ENCODE measurements at places on chromosomes 16 and 17.

- DNase-seq = no peak
These were observed 22.6 kb downstream of the TTYH2 start for GRCh38 chr17:74235911-74236371.

DNA sequence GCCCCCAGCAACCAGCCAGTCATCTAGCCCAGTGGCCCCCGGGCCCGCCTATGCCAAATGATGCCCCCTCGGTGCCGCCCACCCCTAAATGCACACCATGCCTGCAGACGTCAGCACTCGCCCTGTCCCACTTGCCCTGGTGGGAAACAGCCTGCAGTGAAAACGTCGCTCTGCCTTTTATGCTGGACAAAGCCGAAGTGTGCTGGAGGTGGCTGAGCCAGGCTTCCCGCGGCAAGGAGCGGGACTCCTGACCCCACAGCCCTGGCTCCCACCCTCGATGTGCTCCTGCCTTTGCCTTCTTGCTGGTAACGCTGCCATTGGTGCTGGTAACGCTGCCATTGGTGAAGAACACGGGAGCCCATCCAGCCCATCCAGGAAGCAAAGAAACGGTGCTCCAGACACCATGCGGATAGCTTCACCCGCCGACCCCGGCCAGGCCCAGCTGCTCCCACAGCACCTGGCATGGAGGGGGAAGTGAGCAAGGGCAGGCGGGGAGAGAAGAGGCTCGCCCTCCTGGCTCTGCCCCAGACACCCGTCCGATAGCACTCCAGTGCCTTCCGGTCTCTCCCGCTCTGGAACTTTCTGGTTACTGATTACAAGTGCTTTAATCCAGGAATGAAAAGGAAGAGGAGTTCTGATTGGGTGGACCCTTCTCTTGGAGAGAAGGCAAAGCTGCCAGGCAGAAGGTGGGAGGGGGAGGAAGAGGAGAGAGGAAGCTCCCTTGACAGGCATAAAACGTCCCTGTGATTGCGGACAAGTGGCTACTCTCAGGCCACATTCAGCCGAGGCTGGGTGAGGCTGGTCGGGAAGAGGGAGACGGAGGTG is 4.0 kb upstream of the BAIAP2 start:
- DNase-seq = no peak

- DNase-seq = no peak
These were observed 1.5 kb upstream of the HPR start for GRCh38 chr16:72061564-72061963.

- no peak for DNase-seq
These were observed 99.4 kb upstream of the CACNG3 start for GRCh38 chr16:24156777-24157176.

- DNase-seq = no peak
These were observed 637 bp upstream of the CLN3 start for GRCh38 chr16:28492511-28492910.

DNA sequence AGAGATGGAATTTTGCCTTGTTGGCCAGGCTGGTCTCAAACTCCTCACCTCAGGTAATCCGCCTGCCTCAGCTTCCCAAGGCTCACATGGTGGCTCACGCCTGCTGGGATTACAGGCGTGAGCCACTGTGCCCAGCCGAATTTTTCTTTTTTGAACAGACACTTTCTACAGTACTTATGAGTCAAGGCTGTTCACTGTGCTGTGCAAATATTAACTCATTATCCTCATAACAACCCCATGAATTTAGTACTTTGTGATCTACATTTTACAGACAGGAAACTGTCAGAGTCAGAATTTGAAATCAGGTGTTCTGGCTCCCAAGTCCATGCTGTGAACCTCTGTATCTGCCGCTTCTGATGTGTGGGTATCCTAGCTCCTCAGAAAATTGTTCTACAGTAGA is 25.7 kb upstream of the RASL10B start:
- DNase-seq = no peak

GRCh38 chr17:66307257-66307656 is 4.8 kb downstream of the PRKCA start:
- DNase-seq = no peak

DNA sequence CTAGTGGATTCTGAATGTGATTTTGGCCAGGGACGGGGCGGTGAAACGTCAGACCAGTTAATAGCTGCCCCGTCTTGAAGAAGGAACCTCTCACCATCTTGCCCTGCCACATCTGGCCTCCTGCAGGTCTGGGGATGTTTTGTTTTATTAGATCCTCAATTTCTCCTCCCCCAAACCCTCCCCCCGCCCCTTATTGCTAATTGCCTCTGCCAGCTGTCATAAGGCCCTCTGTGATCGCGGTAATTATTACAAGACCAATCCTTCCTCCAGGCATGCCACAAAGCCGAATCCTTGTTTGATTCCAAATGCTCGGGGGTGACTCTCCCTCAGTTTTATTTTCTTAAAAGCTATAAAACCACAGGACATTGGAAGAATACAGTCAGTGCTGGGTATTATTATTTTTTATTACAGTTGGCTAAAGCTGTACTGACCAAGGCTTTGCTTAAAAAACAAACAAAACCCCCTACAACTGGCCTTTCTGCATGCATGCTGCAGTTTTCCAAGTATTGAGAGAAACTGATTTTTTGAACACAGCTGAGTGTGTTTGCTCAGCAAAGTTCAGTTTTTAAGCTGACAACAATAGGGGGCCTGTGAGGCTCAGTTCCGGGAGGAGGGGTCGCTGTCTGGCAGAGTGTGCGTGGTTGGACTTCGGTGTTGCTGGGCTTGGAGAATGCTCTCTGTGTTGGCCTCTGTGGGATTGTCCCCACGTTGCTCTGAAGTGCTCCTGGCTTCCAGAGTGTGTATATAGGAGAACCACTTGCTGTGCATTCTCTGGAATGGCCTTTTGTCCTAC is 1.7 kb downstream of the KSR1 start:
- DNase-seq = peak; percentile 20

DNA sequence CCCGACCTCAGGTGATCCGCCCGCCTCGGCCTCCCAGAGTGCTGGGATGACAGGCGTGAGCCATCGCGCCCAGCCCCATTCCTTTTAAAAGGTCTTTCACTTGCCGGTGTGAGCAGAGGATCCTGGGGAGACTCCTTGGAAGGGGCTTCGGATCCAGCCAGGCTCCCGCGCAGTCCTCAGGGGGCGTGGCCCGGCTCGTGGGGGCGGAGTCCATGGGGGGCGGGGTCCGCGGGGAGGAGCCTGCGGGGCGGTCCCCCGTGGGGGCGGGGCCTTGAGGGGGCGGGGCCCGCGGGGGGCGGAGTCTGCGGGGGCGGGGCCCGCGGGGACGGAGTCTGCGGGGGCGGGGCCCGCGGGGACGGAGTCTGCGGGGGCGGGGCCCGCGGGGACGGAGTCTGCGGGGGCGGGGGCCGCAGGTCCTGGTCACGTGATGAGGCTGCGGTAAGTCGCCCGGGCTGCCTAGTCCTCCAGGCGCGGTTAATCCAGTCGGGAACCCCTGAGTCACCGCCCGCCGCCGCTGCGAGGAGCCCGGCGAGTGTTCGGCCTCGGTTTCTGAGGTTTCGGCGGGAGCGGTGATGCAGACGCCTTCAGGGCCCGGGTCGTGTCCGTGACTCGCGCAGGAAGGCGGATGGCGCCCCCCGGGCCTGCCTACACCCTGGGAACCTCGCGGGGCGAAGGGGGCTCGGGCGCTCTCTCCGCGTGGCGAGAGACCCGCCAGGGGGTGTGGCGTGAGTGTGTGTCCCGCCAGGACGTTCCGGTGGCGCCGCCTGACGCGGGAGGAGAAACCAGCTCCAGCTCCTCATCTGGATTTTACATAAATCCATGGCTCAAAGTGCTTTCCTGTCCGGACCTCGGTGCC is 23.6 kb upstream of the ABR start:
- DNase-seq = no peak

DNA sequence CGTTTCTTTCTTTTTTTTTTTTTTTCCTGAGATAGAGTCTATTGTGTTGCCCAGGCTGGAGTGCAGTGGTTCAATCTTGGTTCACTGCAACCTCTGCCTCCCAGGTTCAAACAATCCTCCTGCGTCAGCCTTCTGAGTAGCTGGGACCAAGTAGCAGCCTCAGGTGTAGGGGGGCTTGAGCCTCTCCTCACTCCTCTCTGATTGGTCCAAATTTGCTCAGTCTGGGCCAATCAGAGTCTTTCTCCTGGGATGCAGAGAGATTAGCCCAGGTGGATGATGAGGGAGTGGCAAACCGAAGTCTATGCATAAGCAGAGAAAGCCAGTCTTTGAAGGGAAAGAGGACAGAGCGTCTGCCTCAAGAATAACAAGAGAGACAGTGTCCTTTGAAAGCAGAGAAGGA is 99.0 kb downstream of the BMERB1 start:
- no peak for DNase-seq

GRCh38 chr16:89054261-89054661 is 39.4 kb upstream of the ACSF3 start:
- no peak for DNase-seq

- no peak for DNase-seq
These were observed 580 bp downstream of the TANC2 start for GRCh38 chr17:62966426-62967204.

- no peak for DNase-seq
These were observed 16.1 kb upstream of the CRHR1 start for GRCh38 chr17:45768000-45768399.

DNA sequence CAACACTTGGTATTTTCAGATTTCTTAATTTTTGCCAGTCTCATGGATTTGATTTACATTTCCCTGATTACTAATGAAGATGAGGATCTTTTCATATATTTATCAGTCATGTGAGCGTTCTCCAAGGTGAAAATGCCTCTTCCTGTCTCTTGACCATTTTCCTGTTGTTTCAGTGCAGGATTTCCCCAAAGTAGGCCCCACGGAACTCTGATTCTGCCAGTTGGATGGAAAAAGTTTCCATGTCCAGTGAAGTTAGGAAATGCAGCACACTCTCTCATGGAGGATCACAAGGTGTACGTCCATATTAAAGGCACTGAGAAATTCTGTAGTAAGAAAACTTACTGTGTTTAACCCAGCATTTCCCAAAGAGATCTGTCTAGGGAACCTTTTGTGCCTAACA is 16.5 kb upstream of the LIMD2 start:
- no peak for DNase-seq

DNA sequence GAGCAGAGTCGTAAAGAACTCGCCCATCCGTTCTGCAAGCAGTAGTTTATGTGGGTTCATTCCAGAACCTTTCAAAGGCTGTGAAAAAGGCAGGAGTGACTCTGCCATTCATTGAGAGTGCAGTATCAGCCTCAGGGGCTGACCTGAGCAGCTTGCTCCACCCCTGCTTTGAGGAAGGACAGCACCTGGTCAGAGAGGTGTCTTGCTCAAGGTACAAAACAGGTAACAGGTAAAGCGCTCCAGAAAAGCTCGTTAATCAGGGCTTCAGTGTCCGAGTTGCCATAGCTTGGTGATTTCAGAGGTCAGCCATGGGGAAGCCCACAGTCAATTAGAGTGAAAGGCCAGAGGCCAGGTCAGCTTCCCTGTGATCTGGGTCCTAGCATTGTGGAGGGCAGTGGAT is 251.1 kb downstream of the ABCC12 start:
- no peak for DNase-seq

GRCh38 chr17:60857556-60858080 is 180.0 kb downstream of the BCAS3 start:
- DNase-seq = no peak

DNA sequence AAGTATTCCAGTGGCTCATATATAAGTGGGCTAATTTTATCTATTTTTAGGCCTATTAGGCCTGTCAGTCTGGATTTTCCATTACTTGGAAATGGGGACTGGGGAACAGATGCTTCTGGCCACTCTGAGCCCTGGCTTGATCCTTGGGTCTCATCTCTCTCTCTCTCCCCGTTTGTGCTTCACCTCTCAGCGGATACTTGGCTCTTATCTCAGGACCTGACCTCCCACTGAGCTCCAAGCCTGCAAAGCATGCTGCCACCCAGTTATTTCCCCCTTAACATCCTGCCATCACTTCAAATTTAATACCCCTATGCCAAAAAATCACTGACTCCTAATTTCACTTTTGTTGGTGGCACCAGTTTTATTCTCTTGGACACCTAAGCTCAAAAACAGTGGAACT is 4.2 kb downstream of the ZNF843 start:
- no peak for DNase-seq

GRCh38 chr16:56673921-56674320 is 4.3 kb downstream of the MT1H start:
- no peak for DNase-seq

- DNase-seq = no peak
These were observed 147.2 kb downstream of the SPECC1 start for GRCh38 chr17:20156196-20157000.

DNA sequence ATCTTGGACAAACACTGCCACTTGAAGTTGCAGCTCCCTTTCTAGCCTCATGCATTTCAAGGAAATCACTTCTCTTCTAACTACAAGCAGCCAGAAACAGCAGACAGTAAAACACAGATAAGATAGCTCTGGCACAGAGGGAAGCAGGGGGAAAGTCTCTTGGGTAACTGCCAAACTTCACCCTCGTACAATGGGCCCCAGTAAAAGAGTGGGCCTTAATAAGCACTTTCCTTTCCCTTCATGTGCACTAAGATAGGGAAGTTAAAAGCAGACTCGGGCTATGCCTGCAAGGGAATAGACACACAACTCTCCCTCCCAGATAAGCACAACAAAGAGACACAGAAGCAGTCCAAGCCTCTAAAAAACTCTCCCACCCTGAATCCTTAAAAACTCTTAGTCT is 4.2 kb upstream of the KRTAP4-5 start:
- no peak for DNase-seq

GRCh38 chr16:55373489-55373832 is 49.5 kb downstream of the IRX6 start:
- no peak for DNase-seq

DNA sequence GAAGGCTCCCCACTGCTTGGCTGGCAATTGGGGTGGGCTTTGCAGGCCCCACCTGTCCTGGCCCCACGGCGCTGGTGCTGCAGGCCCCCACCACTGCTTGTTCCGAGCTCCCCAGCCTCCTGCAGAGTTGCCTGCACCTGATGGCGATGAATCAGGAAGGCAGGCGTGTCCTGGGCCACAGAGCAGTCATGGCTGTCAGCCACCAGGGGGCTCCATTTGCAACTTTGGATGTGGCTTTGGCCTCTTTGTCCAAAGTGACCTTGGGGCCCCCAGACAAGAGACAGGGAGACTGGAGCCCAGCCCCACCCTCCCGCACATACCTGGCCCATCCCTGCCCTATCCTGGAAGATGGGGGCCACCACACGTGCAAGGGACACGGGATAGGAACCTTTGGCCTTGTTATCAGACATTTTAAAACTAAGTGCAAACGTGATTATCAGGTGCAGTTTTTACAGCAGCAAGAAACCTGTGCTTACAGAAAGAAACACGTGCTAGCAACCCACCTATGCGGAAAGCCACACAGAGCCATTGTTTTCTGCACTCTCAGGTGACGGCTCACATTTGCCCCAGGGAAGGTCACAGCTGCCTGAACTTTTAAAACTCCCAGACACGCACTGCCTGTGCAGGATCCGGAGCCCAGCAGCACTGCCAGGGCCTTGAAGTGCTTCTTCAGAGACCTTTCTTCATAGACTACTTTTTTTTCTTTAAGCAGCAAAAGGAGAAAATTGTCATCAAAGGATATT is at the start of gene DNASE1:
DNASE1 (plus strand) TSS at position 443 of the 743 bp plus-strand sequence. CDS start 683 bp downstream, outside the sequence.
- no peak for DNase-seq

DNA sequence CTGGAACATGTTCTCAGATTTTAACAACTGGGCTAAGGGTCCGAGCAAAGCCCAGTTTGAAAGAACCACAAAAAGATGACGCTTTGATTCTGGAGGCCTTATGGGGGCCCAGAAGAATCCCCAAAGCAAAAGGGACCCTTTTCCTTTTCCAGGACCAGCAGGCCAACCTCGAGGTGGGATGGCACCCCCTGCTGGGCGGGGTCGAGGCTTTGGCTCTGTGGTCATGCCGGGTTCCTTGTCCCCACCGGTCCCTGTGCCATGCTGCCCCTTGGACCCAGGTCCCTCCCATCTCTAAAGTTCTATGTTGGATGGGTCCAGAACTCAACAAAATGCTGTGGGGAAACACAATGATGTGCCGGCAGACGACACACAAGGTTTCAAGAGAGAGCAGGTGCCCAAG is 30.9 kb downstream of the TMEM204 start:
- DNase-seq = no peak

GRCh38 chr17:21286909-21287702 is 2.6 kb downstream of the MAP2K3 start:
- no peak for DNase-seq
